ENCODE measurements at places on chromosomes 7 and 10.

- no peak for DNase-seq
Observed at GRCh38 chr10:99339077-99339476, 9.9 kb downstream of the CNNM1 start.

GRCh38 chr7:128937647-128938543, at the start of gene IRF5:
TSS of gene IRF5 (plus strand) at chr7:128937927. CDS start at chr7:128942082, 4,155 bp downstream.
- no peak for DNase-seq

DNA sequence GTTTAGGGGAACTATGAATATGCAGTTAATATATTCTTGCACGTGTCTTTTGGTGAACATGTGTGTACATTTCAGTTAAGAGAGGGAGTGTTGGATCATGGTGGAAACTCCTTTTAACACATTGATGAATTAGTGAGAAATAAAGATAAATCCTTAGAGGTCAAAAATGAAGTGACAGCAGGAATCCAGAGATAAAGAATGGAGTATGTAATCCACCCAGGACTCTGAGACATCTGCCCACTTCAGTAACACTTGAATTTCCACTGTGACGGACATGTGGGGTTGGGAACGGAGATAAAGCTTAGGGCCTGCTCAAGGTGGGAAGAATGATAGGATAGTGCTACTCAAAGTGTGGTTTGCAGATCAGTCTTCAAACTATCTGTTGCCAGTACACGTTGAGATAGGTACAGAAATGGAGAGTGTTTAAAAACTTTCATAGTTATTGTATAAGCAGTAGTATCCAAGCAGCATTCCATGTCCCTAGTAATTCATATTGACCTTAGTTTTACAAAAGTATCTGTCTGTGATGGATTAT, 6.6 kb upstream of the RELN start:
- no peak for DNase-seq

GRCh38 chr10:34768972-34769330, 46.1 kb downstream of the PARD3 start:
- no peak for DNase-seq

DNA sequence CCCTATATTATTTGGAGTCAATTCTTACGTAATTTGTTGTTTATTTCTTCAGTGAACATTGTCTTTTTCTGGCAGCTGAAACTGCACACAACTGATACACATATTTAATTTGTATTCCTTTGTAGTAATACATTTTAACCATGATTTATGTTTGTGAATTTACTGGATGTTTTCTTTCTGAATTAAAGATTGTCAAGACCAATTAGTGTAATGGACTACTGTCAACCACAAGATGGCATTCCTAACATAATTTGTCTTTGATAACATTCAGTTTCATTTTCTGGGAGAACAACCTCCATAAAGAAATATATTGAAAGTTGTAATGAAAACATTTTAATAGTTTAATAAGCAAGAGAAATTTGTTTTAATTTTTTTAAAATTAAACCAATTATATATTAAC, 10.1 kb downstream of the THNSL1 start:
- DNase-seq = no peak

- no peak for DNase-seq
Observed at GRCh38 chr7:146791344-146792285, 675.0 kb downstream of the CNTNAP2 start.

GRCh38 chr7:31082017-31082416, 29.9 kb downstream of the ADCYAP1R1 start:
- no peak for DNase-seq

DNA sequence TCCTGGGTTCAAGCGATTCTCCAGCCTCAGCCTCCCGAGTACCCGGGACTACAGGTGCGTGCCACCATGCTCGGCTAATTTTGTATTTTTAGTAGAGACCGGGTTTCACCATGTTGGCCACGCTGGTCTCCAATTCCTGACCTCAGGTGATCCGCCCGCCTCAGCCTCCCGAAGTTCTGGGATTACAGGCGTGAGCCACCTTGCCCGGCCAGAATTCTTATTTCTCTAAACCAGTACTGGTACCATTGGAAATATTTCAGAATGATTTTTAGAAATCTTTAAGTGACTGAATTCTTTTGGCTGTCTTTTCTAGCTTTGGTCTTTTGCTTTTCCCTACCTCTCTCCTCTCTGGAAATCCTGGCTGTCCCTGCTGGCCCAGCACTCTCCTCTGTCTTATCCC, 2.8 kb downstream of the GNAI1 start:
- no peak for DNase-seq

DNA sequence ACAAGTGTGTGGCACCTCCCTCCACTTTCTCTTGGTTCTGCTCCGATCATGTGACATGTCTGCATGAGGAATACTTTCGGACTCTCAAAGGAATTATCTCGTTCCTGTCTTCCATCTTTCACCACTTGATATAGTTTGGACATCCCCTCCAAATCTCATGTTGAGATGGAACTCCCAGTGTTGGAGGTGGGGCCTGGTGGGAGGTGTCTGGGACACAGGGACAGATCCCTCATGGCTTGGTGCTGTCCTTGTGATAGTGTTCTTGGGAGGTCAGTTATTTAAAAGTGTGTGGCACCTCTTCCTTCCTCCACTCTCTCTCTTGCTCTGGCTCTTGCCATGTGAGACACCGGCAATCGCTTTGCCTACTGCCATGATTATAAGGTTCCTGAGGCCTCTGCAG, 166.4 kb downstream of the GFRA1 start:
- DNase-seq = no peak

GRCh38 chr7:77406421-77406820, 9.7 kb downstream of the GSAP start:
- no peak for DNase-seq

DNA sequence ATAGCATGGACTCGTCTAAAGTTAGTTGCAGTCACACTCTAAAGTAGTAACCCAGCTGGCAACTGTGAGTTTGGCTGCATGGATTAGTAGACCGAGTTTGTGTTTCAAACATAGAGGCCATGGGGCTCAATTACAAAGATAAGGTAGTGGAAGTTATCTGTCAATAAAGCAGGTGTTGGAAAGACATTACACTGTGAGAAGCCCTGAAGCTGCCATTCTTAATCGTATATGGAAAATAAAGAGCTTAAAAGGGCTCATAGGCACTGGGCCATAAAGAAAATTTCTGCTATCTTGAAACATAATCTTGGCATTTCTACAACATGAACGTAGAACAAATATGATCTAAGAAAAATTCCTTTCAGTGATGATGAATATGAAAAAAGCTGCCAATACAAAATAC, 837.7 kb downstream of the REEP3 start:
- no peak for DNase-seq

DNA sequence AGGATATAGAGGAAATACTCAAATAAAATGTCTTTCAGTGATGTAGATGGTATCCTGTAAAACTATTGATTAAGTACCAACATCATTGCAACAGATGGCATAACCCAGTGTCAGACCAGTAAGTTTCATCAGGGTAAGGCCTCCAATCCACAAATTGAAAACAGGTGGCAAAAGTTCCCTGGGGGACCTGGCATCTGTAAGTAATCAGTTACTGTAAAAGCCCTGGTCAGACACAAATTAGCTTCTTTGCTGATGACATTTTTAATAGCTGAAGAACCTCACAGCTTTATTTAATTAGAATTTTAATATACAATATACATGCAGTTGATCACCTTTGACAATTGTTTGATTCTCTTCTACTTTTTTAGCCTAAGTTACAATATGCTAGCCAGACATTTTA, 152.5 kb downstream of the PLXDC2 start:
- DNase-seq = no peak

DNA sequence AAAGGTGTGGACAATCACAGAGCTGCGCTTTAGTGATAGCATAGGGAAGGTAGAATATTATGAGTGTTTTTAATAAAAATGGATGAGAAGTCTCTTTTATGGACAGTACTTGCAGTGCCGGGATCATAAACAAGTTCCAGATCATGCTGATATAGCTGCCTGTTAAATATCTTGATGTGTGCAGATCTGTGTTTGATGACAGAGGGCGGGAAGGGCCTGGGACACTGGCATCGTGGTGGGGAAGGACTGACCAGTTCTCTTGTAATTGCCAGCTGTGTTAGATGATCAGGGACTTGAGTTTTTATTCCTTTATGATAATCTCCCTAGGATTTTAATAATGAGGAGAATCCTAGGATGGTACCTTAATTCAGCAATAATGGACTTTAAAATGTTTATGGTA, 14.6 kb downstream of the SND1 start:
- DNase-seq = no peak

DNA sequence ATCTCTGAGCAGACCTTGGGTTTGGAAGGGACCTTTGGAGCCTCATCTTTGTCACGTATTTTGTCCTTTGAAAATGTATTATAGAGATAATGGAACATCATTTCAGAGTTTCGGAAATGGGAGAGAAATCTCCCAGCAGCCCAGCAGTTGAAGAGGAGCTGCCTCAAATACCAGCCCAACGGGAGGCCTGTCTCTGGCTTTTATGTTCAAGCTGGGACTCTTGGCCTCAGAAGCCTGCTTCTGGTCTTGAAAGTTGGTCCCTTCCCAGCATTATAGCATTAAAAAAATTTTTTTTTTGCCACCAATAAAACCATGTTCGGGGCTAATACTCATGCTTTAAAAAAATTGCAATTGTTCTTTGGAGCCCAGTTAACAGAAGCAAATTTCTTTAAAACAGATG, 73.4 kb upstream of the CTBP2 start:
- DNase-seq = no peak

GRCh38 chr7:150896562-150897209, 44.4 kb downstream of the AOC1 start:
- no peak for DNase-seq

DNA sequence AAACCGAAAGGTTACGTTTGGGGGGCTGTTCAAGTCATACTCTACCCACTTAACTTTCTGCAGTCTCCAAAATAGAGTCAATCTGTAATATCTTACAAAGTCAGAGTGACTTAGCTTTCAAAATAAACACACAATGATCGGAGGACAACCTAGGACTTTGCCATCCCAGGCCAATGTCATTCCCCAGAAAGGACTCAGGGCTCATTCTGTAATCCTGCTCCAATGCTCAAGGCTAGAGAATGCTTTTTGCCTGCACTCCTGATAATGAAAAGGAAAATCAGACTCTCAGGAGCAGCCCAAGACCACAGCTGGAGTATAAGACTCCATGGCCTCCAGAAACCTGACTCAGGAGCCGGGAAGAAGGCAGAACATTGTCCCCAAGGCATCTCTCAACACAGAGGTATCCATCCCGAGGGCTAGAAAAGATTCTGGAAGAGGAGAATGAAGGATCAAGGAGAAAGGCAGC, 28.5 kb upstream of the ASCC1 start:
- no peak for DNase-seq

GRCh38 chr7:112157072-112157471, 49.1 kb downstream of the DOCK4 start:
- DNase-seq = no peak

DNA sequence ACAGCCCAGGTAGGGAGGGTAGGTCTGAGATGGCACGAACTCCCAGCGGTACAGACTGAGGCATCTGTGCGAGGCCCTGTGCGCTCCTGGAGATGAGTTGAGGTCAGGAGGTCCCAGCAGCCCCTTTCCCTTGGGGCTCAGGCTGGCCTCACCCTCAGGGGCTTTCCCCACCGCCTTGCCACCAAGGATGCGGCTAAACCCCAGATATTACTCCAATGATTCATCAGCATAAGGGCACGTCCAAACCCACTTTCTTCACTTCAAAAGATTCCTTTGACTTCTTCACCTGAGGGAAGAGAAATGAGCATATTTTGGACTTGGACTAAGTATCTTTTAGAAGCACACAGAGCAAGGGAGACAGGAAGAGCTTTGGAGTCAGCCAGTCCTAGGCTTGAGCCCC, 20.3 kb downstream of the UROS start:
- DNase-seq = no peak

- DNase-seq = no peak
Observed at GRCh38 chr7:121595758-121596696, 199.9 kb upstream of the FAM3C start.

GRCh38 chr10:36265741-36266140, 623.6 kb upstream of the FZD8 start:
- DNase-seq = no peak

GRCh38 chr10:90398566-90398965, 459.3 kb downstream of the HTR7 start:
- DNase-seq = no peak

DNA sequence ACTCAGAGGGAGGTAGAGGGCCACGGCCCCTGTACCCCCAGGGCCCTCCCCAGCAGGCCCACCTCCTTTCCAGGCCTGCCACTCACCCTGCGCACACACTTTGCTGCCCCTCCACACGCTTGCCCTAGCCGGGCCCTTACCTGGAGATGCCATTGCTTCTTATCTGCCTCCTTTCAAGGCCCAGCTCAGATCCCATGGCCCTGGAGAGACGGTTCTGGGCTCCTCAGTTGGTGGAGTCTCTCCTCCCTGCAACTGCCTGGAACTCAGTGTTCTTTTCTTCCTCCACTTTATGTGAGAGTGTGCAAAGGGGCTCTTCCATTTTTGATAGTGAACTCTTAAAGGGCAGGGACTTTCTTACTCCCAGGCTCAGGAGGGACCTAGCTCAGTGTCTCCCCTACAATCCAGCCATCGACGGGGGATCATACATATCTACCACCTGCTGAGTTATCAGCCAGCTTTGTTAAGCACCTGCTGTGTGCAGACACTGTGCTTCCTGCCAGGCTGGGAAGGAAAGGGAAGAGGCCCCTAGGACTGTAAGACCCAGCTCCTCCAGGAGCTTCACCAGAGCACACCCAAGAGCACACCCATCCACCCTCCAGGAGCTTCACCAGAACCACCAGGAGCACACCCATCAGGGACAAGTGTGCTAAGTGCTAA, 89.3 kb upstream of the MACROH2A2 start:
- DNase-seq = no peak

DNA sequence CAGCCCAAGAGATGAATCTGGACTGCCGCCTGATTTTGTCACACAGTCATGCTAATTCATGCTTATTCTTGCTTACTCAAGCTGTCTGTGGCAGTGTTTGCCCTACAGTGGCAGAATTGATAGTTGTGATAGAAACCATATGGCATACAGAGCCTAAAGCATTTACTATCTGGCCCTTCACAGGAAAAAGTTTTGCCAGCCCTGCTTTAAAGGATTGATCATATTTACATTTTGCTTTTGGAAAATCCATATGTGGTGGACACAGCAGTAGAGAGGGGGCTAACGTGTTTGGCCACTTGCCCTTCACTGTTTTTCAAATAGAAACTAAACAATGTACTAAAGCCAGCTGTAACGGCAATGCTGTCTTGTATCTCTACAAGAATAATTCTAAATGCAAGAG, 974.0 kb upstream of the GHITM start:
- DNase-seq = no peak

GRCh38 chr10:115849197-115849596, 423.8 kb downstream of the GFRA1 start:
- no peak for DNase-seq

- DNase-seq = no peak
Observed at GRCh38 chr10:114485696-114486400, 81.5 kb upstream of the AFAP1L2 start.

GRCh38 chr7:48077423-48077822, 11.6 kb upstream of the UPP1 start:
- DNase-seq = no peak
